ENCODE measurements at places on chromosomes 7 and 10. TPM values are rescaled to one million over a fixed set of nuclear protein-coding genes. Genes with fewer than 3 reads are reported as not detected.

GRCh38 chr7:92177362-92177761 is 1.6 kb downstream of the LRRD1 start:
- peak; percentile 12 for DNase-seq

GRCh38 chr7:149729983-149730801 is 43.2 kb downstream of the ZNF467 start:
- DNase-seq: no peak

DNA sequence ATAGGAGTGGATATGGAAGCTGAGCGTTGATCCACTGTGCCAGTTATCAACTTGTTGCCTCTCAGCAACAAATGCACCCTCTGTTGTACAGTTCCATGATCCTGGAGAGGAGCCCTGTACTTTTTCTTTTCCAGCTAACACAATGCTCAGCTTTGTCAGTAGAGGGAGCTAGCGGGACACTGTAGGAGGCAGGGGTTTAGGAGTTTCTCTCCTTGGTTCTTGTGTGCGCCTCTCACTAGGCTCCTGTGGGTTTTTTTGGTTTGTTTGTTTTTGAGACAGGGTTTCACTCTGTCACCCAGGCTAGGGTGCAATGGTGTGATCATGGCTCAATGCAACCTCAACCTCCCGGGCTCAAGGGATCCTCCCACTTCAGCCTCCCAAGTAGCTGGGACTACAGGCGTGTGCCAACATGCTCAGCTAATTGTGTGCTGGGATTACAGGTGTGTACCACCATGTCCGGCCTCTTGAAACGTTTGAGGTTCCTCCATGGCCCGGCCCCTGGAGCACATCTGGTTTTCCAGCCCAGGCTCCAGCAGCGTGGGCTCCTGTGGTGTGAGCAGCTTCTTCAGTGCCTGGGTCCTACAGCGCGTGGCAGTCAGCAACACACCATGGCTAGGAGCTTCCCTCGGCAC is 12.0 kb upstream of the MARVELD1 start:
- peak; percentile 90 for DNase-seq

DNA sequence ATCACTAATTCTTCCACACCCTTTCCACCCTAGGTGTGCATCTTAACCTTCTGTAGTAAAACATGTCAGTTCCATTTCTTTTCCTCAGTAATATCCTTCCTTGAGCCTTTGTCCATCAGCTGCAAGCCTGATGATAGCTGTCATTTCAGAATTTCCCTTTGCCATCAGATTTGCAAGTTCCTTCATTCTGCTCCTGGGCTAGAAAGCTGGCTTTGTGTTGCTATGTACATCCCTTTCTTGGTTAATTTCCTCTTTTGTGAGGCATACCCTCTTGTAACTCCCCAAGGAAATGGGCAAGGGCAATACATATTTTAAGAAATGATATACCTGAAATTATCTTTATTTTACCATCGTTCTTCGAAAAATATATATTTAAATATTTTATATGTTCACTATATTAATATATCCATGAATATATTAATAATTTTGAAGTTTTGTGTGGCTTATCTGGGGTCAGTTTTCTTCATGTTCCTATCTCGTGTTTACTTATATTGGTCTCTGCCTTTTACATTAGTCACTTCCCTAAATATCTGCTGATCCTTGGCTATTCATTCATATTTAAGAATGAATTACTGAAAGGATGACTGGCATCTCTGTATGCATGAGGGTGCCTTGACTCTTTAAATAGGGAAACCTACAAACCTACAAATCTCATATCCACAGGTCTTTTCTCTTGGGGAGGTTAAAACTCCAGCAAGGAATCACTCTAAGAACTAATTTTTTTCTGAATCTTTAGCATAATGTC is 143.8 kb downstream of the ZNF22 start:
- no peak for DNase-seq

The OR2A12 gene
- total RNA-seq: not detected

DNA sequence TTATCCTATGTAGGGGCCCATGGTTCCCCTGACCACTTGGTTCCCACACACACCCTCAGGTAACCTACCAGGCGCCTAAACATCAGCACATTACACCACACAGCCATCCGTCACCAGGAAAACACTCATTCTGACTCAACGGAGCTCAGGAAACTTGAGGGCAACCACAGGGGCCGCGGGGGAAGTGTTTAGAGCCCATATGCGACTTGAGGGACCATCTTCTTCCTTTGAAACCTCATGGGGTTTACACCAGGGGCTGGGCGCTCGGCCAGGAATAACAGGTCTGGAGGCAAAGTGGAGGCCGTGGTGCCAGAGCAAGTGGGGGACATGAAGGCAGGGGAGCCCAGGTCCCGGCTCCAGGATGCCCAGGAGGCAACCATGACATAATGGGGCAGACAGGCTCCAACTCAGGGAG is 1.5 kb downstream of the STX1A start:
- peak; percentile 67 for DNase-seq

- DNase-seq: no peak
Observed at GRCh38 chr10:91711885-91712680, 79.2 kb upstream of the PPP1R3C start.

DNA sequence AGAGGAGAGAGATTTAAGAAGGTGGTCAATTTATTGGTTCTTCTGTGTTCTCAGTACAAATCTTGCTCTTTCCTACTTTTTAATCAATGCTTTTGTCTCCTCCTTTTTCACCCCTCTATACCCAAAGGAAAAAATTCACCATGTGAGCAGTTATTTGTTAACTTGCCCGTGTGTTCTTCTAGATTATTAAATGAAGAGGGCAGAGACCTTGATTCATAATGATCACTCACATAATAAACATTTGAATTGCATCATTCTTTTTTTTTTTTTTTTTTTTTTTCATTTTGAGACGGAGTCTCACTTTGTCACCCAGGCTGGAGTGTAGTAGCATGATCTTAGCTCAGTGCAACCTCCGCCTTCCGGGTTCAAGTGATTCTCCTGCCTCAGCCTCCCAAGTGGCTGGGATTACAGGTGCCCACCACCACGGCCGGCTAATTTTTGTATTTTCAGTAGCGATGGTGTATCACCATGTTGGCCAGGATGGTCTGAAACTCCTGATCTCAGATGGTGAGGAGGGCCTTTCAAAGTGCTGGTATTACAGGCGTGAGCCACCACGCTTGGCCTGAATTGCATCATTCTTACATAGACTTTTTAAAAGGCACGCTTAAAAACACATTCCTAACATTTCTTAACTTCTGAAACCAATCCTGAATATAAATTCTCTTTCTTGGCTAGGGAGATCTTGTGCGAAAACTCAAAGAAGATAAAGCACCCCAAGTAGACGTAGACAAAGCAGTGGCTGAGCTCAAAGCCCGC is 3.6 kb downstream of the GARS1 start:
- peak; percentile 73 for DNase-seq

DNA sequence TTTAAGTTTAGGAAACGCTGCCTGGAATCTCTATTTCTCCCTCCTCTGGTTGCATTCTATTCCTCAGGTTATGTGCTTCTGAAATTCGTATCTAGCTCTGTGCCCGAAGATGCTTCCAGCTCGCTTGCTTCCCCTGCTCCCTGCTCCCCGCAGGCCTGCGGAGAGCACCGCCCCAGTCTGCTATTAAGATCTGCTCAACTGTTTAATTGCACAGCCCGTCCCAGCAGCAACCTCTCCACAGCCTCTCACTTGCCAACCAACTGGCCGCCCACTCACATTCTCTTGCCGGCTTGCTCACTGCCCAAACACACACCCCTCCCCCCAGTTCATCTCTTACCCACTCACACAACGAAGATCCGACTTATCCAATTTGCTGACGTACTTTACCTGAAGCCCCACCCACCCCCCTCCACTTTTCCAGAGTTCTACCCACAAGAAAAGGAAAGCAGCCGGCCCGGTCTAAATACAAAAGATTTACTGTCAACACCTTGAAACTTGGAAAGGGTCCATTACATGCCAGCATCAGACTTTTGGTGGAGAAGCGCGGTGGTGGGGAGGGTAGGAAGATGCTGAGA is 167.3 kb upstream of the KLF14 start:
- peak; percentile 94 for DNase-seq

- DNase-seq: no peak
Observed at GRCh38 chr7:150371131-150371995, 2.7 kb downstream of the REPIN1 start.

The SFTPA1 gene
- total RNA-seq: not detected

DNA sequence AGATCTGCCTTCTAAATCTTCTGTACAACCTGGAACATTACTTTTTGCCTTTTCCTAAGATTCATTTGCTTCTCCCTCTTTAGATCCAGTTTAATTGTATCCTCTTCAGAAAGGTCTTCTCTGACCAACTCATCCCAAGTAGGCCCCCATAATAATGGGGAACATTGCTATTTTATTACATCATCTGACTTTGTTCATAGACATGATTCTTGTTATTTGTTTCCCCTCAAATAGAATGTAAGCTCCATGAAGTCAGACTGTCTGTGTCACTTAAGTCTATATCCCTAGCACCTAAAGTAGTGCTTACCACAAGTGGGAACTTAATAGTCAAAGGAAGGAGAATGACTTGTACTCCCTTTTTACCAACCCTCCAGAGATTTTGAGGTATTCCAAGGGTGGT is 37.5 kb downstream of the LUC7L2 start:
- no peak for DNase-seq

The IFIT1B gene
- not detected for total RNA-seq

DNA sequence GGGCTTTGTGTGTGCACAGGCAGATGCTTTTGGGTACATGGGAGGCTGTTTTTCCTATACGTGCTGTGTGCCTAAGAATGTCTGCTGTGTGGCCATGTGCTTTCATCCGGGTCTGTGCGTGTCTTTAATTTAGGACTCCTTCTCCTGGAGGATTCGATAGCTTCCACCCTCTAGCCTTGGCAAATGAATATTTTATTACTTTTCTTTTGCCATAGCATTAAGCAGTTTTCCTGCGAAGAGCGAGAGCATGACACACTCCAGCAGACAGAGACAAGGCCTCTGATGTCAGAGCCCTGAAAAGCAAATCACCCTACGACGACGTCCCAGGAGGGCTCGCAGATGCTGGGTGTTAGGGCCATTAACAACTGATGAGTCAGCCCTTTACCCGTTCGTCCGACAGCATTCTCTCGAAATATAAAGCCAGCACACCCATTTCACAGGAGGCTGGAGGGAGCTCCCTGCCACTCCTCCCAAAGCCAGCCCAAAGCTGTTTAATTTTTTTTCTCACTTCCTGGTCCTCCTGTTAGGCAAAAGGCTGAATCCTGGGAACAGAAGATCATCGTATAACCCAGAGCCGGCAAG is 311.3 kb upstream of the ZMIZ1 start:
- DNase-seq: peak; percentile 65

The YKT6 gene
- 99.4 TPM for total RNA-seq

GRCh38 chr10:78255796-78256638 is 222.4 kb downstream of the RPS24 start:
- peak; percentile 99 for DNase-seq

- no peak for DNase-seq
Observed at GRCh38 chr7:107404740-107405537, 64.9 kb upstream of the GPR22 start.

The TEX36 gene
- 2.1 TPM for total RNA-seq

The CDNF gene
- total RNA-seq: 1.2 TPM

The LOXL4 gene
- total RNA-seq: 14.3 TPM

The PRPS1L1 gene
- total RNA-seq: not detected

DNA sequence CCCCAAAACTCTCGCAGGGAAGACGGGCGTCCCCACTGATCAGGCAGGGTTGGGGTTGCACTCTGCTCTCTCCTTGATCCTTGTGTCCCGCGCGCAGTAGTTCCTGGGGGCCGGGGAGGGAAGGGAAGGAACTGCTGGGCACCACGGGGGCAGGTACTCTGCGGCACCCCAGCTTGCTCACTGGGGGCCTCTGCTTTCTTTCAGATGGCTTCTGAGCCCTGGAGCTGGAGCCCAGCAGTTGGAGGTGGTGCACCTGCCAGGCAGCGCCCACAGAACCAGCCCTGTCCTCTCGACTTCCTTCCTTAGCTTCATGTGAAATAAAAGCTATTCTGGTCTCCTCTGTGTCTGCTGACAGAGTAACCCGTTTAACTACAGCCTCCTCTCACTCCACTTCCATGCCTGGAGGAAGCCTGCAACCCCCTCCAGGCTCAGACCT is 12.2 kb downstream of the PLAC9 start:
- DNase-seq: no peak

The LIPN gene
- not detected for total RNA-seq

The MYL10 gene
- total RNA-seq: not detected

The NRF1 gene
- total RNA-seq: 2.9 TPM

DNA sequence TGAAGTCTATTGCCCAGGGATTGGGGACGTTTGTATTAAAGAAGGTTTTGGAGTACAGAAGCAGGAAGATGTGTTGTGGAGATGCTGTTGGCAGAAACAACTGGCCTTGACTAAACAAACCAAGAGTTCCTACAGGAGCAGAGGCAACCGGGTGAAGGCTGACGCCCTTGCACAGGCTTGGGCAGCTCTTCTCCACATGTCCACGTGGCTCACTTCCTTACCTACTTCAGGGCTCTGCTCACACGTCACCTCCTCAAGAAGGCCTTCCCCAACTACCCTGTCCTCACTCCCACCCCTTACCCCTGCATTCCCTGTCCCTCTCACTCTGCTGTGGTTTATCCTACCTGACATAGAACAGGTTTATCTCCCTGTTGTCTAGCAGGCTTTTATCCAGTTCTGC is 59.9 kb upstream of the JAZF1 start:
- no peak for DNase-seq

- DNase-seq: no peak
Observed at GRCh38 chr10:46247808-46248569, 38.8 kb upstream of the ANTXRL start.

- DNase-seq: no peak
Observed at GRCh38 chr7:50577569-50577968, 12.4 kb upstream of the DDC start.

The NUTM2A gene
- total RNA-seq: 0.33 TPM

GRCh38 chr7:101536232-101536631 is 92.9 kb downstream of the MYL10 start:
- no peak for DNase-seq

- DNase-seq: peak; percentile 81
Observed at GRCh38 chr7:135490783-135491182, 19.1 kb downstream of the CNOT4 start.

The SPACDR gene
- 0.27 TPM for total RNA-seq

The DKK1 gene
- total RNA-seq: 123 TPM

The CHRM2 gene
- 26.4 TPM for total RNA-seq

DNA sequence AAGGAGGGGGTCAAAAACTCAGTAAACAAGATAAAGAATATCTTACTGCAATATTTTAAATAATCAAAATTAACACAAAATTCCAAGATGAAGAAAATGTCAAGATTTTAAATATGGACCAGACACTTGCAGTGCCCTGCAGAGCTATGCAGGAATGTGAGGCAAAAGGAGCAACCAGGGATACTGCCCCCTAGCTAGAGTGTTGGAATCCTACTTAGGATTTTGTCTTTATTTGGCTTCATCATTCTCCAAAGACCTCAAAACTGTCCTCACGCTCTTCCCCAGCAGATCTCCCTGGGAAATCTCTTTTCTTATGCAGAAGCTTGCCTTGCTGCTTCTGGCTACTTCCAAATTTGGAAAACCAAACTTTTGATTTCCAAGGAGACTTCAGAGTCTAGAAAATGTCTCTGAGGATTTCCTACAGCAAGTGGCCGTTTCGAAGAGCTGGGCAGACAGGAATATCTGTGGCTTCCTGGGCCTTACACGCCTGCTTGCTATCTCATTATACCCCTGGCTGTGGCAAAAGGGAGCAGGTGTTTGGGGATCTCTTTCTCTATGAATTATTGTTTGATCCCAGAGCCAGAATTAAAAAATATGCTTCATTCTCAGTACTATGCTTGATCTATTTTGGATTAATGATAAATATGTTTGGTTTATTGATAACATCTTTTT is 232.2 kb upstream of the BMPER start:
- no peak for DNase-seq
